ENCODE measurements at places on chromosomes 4 and X.

GRCh38 chrX:118594697-118595420, 99.2 kb downstream of the DOCK11 start:
- no peak for DNase-seq

- no peak for DNase-seq
Measured at GRCh38 chrX:7233580-7234406, 85.8 kb upstream of the PUDP start.

- peak; percentile 70 for DNase-seq
Measured at GRCh38 chr4:3009422-3009821, 46.1 kb downstream of the GRK4 start.

DNA sequence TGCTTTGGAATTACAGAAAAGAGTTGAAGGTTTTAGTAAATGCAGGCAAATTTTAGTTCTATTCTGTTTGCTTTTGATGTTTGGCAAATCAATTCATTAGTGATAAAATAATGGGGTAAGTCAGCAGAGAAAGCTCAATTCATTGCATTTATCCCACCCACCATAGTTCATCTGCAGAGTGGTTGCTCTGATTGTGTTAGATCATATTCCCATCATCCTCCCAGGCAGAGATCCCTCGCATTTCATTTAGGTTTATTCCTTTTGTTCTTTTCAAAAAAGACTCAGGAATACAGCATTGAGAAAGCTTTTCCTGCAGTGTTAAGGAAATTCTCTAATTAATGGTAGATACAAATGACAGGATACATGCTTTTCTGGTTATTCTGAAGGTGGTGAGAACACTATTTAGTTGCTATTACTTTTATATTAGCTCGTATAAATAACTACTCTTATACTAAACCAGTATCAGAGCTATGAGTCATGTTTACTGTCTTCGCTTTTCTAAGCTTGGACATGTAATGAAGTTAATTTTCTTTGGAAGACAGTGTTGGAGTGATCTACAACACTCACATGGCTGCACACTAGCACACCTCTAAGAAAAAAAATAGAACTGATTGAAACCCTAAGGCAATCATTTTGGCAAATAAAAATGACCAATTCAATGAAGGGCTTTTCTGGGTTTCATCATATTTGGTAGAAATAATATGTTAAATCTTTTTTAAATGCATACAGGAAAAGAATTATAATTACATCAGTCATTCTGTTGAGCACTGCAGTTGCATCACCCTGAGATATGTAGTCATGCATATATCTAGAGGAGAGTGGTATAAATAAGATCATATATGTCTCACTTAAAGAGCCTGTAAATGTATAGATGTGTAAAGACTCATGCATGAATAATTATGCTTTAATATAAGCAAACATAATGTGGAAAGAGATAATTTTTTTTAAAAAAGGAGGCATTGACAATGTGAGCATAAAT, 351.6 kb downstream of the PCDH7 start:
- DNase-seq, result no peak

- no peak for DNase-seq
Measured at GRCh38 chr4:119785963-119786362, 157.4 kb upstream of the PDE5A start.

DNA sequence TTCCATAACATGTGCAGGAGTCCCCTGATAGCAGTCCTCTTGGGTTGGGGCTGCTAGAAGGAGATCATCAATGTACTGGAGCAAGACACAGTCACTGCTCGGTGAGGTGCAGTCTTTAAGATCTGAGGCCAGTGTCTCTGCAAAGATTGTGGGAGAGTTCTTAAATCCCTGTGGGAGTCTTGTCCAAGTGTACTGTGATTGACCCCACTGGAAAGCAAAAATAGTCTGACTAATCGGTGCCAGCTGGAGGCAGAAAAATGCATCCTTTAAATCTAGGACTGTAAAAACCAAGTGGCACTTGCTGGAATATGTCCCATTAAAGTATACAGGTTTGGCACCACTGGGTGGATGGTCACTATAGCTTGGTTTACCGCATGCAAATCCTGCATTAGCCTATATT, 31.1 kb downstream of the SULT1E1 start:
- no peak for DNase-seq

- DNase-seq, result no peak
Measured at GRCh38 chrX:116749943-116750342, 287.2 kb upstream of the CT83 start.

- DNase-seq, result no peak
Measured at GRCh38 chrX:35289952-35290351, 347.4 kb downstream of the FAM47B start.

DNA sequence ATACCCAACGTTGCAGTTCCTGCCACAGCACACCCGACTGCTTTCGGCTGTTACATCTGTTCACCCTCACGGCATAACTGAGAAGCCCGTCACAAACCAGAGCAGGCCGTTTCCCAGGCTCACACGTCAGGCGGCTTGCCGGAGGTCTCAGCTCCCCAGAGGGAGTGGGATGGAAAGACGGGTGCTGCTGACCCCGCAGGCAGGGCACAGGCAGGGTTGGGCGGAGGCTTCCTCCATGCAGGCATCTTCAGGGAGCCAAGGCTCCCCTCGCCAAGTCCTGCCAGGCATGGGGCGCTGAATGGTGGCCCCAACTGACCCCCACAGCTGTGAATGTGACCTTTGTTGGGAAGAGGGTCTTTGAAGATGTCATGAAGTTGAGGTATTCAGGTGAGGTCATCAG, 57.5 kb downstream of the ACOX3 start:
- DNase-seq, result no peak

GRCh38 chr4:120749445-120750151, 172.9 kb downstream of the PRDM5 start:
- no peak for DNase-seq

GRCh38 chr4:105274504-105274903, 127.8 kb downstream of the TET2 start:
- DNase-seq, result no peak

DNA sequence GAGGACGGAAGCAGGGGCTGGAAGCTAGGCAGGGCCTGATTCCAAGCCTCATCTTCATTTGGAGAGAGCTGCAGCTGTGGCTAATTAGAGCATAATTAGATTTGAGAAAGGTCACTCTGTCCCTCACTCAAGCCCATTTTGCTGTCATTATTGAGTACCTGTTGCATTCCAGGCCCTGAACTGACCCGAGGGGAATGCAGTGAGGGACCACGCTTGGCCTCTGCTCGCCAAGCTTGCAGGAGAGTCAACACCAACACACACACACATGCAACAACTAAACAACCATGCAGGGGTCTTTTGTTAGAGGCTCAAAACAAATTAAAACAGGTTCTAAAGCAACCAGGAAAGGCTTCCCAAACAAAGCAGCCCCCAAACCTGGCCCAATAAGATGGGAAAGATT, 52.7 kb upstream of the MAMLD1 start:
- no peak for DNase-seq

GRCh38 chr4:84167564-84167963, 331.5 kb downstream of the NKX6-1 start:
- DNase-seq, result no peak

- DNase-seq, result no peak
Measured at GRCh38 chr4:38539501-38539900, 124.5 kb upstream of the KLF3 start.

DNA sequence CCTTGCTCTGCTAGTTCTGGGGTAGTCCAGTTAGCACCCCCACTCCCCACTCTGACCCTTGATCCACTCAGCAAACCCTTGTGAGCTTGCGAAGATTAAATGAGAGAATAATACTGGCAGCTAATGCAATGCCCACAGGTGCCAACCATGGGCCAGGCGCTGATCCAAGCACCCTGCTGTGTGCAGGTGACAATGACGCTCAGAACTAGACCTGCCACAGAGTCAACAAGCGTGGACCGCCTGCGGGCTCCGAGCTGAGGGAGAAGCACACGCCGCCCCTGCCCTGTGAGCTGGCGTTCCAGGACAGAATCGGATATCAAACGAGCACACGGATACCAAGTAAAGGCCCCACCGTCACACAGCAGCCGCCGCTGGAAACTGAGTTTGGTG, 129.2 kb downstream of the FAM53A start:
- no peak for DNase-seq

DNA sequence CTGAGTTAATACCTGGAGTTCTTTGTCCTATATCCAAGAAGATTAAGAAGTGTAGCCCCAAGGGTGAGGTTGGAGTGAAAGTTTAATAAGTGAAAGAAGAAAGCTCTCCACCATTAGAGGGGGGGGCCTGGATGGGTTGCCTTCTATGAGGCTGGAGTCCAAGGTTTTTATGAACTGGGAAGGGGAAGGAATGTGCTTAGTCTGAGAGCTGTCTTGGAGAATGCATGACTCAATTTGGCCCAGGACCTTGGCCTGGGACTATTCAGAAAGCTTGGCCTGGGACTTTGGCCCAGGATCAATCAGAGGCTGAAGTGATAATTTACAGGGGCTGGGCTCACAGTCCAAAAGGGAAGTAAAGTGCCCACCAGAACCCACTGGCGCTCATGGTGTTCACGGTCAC, 1049.0 kb upstream of the GRIA3 start:
- DNase-seq, result no peak

DNA sequence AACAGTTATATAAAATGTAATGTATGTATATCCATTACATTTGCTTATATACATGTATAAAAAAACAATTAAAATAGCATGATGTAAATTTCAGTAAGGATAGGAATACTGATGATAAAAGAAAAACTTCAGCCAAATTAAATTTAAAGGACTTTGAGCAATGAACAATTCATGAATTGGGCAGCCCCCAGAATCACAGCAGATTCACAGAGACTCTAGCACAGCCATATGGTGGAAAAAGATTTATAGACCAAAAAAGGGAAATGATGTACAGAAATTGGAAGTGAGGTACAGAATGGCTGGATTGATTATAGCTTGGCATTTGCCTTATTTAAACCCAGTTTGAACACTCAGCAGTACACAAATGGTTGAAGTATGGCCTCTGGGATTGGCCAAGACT, 34.7 kb upstream of the RAB40AL start:
- DNase-seq, result no peak

DNA sequence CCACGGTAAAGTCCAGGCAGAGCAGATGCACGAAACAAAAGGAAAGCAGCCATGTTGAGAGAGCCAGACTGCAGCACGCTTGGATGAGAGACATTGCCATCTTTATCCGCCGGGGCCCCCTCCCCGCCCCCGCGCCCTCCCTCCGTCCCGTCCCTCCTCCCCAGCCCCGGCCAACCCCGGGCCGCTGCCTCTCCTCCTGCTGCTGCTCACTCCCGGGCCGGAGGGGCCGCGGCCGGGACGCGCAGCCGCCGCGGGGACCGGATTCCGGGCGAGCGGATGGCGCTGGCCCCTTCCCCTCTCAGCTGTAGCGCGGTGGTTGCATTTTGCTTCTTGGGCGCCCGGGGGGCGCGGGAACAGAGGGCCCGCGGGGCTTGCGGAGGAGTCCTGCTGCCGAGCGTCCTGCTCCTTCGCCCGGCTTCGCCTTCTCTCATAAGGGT, 542 bp downstream of the RNF150 start:
- DNase-seq, result peak; percentile 53

DNA sequence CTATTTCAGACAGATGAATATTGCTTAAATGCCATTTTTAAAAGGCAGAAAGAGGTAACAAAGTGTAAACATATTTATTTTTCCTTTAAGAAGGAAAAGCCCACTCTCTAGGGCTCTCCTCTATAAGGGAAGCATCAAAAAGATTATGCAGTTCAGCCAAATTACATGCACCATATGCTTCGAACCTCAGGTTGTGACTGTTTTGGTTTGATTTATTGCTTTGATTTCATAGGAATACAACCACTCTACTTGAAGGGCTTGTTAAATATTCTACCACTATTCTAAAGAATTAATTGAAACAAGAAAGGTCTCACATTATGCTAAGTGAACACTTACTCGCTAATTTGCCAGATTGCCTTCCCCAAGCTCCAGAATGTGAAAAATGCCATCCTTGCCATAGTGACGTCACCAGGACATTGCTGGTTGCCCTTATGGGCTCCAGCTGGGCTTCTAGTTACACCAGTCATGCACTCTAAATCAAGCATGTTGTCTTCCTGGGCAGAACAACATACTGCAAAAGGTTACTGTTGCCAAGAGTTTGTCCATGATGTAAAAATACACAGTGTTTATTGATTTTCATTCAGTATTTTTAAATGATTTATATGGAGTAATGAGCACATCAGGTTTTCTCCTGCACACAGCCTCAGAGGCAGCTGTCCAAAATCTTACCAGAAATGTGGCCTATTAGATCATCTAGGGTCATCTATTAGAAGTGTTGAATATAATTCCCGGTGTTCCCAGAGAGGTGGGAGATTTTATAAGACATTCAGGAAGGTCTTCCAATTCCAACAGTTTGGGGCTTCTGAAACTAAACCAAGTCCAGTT, 164.4 kb upstream of the RAPGEF2 start:
- DNase-seq, result no peak

DNA sequence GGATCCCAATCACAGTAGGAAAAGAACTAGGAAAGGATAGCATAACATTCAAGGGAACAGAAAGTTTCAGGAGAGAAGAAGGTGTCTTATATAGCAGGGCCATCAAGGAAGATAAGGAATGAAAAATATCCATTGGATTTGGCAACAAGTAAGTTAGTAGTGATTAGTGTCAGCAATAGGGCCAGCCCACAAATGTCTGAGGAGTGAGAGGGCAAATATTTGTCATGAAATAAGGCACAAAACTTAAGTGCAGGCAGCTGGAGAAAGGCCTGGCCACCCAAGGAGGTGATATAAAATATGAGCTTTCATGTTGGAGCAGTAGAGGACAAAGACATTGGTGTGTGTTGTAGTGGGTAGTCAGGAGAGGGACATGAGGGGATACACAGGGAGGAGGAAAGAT, 132.1 kb downstream of the COL4A6 start:
- no peak for DNase-seq

- no peak for DNase-seq
Measured at GRCh38 chr4:48504352-48504751, 14.3 kb downstream of the ZAR1 start.

GRCh38 chrX:124085063-124085462, 123.6 kb downstream of the STAG2 start:
- DNase-seq, result no peak

GRCh38 chrX:40878766-40879165, 143.4 kb upstream of the MED14 start:
- no peak for DNase-seq

- DNase-seq, result no peak
Measured at GRCh38 chr4:88910101-88910500, 146.9 kb downstream of the FAM13A start.

DNA sequence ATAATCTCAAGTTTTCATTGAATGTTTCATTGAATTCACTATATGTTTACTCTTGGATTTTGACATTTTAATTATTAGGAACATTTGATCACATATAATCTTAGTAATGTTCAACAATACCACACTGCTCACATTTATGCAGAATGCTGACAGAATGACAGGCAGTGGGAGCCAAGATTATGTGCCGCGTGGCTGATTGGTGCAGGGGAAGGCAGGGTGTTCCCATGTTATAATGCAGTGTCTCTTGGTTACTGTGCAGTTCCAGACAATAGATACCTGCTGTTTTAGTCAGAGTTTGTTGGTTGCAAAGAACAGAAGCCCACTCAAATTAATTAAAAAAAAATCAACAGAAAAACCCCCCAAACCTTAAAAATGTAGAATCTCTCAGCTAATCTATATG, 33.0 kb downstream of the FHIP1A start:
- no peak for DNase-seq

All from GM13976 (cell line).